ENCODE measurements at places on chromosomes 13 and 19.

- no peak for DNase-seq
These were observed 2.2 kb downstream of the PALM3 start for GRCh38 chr19:14059652-14060155.

- no peak for DNase-seq
These were observed 121.1 kb upstream of the TSHZ3 start for GRCh38 chr19:31470229-31470939.

GRCh38 chr19:1736927-1737326 lies 16.4 kb upstream of the ONECUT3 start:
- no peak for DNase-seq

- DNase-seq: no peak
These were observed 216 bp downstream of the SH2D3A start for GRCh38 chr19:6767081-6767356.

DNA sequence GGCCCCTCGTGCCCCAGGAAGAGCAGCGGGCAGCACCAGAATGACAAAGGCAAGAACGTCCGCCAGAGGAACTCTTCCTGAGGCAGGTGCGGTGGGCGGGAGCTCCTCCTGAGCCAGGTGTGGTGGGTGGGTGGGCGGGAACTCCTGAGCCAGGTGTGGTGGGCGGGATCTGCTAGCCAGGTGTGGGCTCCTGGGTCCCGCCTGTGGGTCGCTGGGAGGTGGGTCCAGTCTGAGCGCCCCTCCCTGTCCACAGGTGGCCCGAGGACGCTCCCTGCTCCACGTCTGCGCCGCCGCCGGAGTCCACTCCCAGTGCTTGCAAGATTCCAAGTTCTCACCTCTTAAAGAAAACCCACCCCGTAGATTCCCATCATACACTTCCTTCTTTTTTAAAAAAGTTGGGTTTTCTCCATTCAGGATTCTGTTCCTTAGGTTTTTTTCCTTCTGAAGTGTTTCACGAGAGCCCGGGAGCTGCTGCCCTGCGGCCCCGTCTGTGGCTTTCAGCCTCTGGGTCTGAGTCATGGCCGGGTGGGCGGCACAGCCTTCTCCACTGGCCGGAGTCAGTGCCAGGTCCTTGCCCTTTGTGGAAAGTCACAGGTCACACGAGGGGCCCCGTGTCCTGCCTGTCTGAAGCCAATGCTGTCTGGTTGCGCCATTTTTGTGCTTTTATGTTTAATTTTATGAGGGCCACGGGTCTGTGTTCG lies 7.0 kb upstream of the HCN2 start:
- no peak for DNase-seq

- no peak for DNase-seq
These were observed 27.9 kb downstream of the COL4A2 start for GRCh38 chr13:110334841-110335490.
